COR-L47 (cell line): ENCODE measurements at places on chromosomes 3 and 15.

DNA sequence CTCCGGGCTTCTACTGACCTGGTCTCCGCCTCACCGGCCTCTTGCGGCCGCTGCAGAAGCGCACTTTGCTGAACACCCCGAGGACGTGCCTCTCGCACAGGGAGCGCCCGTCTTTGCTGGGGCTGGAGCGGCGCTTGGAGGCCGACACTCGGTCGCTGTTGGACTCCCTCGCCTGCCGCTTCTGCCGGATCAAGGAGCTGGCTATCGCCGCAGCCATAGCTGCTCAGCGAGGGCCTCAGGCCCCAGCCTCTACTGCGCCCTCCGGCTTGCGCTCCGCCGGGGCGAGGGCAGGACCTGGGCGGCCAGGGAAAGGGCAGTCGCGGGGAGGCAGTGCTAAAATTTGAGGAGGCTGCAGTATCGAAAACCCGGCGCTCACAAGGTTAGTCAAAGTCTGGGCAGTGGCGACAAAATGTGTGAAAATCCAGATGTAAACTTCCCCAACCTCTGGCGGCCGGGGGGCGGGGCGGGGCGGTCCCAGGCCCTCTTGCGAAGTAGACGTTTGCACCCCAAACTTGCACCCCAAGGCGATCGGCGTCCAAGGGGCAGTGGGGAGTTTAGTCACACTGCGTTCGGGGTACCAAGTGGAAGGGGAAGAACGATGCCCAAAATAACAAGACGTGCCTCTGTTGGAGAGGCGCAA is 319.2 kb downstream of the FGF12 start:
- DNase-seq, result no peak

DNA sequence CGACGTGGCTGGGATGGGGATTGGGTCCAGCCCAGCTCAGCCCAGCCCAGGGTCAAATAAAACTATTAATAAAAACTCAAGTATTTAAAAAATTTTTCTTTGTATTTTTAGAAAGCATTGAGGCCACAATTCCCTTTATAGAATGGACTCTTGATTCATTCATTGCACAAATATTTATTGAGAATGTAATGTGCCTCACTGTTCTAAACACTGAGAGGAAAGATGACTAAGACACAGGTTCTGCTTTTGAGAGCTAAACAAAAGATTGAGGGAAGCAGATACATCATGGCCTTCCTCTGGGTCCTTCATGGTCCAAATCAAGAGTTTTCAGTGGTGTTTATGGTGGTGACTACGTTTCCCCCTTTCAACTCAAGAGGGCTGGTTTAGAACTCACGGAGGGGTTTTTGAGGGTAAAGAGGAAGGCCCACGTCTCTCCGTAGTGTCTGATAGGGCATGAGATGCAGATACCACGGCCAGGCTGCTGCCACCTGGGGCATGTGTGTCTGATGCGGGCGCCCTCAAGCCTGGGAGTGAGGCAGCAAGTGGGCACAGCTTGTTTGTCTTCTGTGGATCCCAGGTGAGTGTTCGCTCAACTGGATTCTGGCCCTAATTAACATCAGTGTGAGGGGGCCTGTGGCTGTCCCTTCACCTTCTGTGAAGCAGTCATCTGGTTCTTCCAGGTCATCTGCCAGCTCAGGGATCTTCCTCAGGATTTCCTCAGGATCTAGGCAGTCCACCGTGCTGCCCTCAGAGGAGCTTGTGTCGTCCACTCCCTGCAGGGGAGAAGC is 73.5 kb upstream of the SCN5A start:
- no peak for DNase-seq

DNA sequence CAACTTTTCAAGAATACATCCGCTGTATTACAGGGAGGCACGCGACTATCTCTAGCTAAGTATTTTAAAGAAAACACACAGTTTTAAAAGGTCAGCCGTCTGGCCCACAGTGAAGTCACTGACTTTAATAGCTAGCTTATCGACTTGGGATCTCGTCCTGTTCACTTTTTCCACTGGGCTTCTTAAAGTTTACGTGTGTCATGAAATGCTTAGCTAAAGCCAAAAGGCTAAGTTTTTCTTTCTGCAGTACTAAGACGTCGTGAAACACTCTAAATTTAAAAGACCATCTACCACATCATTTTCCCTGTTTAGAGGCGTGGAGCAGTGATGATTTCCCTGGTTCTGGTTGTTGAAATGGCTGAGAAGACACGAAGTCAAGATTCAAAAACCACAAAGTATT is 27.1 kb downstream of the LRIG1 start:
- no peak for DNase-seq

- no peak for DNase-seq
Measured at GRCh38 chr15:92883876-92884435, 16.2 kb upstream of the CHD2 start.

- no peak for DNase-seq
Measured at GRCh38 chr15:65041787-65042186, 3.4 kb upstream of the SLC51B start.

GRCh38 chr3:24006-24405 is 172.6 kb upstream of the CHL1 start:
- no peak for DNase-seq

DNA sequence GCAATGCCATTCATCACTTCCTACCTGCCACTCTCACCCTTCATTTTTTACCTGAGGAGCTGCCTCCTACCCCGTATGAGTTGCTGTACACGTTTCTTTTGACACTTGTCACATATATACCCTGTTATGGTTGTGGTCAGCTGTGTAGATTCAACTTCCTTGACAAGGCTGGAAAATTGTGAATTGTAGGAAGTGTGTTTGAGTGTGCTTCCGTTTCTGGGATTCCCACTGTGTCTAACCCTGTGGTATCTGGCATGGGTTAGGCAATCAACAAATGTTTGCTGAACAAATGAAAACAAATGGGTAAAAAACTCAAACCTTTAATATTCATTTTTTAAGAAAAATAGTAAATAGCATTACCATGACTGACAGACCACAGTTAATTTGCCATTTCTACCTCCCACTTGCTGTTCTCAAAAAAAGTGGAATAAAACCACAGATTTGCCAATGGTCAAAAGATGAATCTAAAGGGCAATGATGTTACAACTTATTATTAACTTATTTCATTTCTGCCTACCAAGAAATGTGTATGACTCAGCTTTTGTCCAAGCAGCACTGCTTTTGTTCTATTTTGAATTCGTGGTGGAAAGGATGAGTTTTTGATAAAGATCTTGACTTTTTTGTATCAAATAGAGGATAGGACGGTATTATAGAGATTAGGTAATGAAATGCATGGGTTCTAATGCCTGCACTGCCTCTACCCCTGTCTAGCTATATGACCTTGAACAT is 404.6 kb downstream of the LPP start:
- DNase-seq, result no peak

DNA sequence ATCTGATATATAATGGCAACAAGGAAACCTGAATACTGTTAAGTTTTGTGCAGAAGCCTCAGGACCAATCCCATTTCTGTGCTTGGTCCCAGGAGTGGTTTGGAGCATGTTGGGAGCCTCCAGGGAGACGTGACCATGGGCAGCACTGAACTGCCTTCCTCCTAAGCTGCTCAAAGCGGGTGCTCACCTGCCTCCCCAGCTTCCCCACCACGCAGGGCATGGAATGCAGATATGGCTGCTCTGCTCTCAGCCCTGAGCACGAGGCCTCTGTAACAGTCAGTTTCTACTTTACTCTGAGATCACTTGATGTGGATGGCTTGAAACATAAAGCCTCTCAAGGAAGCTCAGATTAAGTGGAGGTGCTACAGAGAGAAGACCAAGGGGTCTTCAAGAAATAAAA is 49.3 kb downstream of the MESD start:
- DNase-seq, result no peak

DNA sequence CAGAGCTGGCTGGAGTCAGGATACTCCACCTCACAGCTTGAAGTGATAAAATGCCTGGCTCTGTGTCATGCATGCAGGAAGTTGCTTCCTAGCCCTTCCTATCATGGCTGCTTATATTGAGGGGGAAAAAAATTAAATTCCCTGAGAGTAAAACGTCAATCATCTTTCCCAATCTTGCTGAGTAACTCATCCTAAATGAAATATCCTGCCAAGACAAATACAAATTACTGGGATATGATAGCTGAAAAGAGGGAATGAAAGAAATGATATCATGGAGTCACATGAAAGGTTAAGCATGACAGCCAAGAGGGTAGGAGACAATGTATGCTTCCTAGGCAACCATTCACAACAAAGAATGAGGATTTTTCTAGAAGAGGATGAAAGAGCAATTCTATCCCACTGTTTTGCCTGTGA is 110.6 kb downstream of the ABI3BP start:
- no peak for DNase-seq

DNA sequence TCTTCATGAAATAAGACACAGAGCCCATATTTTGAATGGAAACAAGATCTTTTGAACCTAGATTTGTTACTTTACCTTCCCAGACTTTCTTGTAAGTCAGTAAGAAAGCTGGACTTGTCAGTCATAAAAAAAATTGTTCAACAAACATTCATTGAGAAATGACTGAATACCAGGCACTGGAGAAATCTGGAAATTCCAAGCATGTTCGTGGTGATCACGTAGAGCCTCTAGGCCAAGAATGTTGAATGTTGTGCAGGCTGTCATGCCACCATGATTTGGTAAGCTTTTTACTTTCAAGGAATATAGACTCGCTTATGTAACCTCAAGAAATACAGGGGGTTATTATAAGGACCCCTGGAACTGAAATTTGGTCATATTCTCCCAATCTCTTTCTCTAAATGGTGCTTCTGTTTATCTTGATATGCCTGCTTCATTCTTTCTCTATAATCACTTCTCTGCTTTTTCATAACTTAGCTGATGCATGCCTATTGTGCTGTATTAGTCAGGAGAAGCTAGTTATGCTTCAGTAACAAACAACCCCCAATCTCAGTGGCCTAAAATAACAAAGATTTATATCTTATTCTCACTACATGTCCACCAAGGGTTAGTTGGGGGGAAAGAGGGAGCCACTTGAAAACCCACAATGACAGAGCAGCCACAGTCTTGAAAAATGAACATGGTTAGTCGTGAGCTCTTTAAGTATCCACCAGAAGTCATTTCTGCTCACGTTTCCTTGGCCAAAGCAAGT is 3.4 kb upstream of the TPM1 start:
- DNase-seq, result no peak

DNA sequence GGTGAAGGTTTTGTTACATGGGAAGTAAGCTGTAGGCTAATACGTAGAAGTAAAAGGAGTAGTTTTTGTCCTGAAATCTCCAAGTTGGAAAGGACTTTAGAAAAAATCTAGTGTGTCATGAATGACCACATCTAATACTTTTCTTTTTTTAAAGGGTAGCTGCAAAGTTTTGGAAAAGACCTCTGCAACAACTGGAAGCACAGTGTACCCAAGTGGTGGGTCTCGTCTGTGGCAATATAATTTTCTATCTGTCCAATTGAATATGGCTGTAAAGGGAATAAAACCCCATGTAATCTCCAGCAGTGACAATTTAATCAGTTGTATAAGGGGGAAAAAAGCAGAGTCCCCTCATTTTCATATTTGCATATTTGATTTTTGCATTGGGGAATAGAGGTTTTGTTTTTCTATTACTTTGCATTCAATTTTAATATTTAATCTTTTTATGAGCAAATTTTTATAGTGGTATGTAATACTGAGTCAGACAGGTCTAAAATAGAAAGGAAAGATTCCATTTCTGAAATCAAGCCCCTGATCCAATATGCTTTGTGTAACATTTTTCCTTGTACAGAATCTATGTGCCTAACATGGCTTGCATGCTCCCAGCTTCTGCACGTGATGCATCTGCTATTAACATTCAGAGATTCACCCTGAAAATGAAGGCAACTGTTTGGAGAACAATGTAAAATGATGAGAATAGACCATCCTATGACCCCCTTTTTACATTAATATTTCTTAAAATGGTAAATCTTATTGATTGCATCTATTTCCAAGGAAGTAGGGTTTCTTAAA is 531.4 kb downstream of the ZIC1 start:
- DNase-seq, result no peak

DNA sequence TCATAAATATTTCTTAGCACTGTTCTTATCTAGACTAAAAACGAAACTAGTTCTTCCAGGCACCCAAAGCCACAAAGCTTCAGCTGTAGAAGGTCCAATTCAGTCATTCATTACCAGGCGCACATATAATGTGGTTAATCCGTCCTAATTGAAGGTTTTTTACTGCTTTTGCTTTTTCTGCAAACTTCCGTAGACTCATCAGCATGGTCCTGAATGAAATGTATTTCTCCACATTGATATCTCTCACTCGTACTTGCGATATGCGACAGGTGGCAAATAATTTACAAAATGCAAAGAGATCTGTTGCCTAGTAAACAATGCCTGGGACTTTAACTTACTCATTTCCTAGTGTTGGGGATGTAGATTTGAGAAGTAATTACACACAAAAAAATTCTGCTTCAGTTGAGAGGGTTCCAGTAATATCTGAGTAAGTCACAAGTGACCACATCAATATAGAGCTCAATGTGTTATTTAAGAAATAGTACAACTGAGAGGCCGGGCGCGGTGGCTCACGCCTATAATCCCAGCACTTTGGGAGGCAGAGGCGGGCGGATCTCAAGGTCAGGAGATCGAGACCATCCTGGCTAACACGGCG is 75.0 kb upstream of the MBNL1 start:
- DNase-seq, result no peak

DNA sequence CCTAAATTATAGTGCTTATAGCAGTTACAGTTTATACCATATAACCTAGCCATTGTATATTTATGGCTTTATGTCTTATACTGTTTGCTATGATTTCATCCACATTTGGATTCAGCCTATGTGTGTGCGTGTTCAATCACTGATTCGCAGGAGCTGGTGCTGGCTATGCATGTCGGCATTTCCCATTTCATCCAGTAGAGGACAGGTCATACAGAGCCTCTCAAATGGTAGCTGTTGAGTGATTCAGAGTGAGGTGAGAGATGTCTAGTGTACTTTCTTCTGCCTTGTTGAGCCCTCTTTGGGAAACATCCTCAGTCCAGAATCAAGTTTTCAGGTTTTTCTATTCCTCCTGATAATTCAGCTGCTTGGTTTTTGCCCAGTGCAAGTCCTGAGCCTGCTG is 76.1 kb downstream of the FRMD4B start:
- no peak for DNase-seq

DNA sequence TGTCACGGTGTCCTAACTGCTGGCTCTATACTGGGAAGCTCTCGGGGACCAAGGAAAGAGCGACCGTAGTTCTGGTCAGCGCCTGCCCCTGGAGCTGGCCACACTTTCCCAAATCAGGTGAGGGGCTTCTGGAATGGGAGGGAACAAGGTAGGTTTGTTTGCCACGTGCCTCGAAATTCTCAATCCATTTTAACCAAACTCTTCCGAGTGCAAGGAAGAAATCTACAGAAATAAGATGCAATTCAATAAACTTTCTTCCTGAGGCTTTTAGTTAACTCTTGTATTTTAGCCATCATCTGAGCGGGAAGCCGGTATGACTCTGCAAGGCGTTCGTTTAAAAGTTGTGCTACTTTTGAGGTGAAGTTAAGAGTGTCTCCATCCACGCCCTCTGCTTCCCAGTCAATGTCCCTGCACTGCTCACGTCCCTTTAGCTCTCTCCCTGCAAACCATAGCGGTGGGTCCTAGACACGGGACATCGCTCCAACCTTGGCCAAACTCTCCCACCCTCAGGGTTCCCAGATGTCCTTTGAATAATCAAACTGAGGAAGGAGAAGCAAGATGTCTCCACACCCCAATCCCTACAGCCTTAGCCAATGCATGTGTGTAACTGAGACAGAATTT is 597 bp downstream of the AGTR1 start:
- DNase-seq, result no peak

- DNase-seq, result no peak
Measured at GRCh38 chr3:26070854-26071253, 281.0 kb downstream of the OXSM start.

GRCh38 chr15:83890587-83890986 is 236.7 kb downstream of the ADAMTSL3 start:
- DNase-seq, result no peak
